ENCODE measurements at places on chromosomes 6 and 20.
A peak's percentile ranks its signal among the peaks of the same experiment; 100 is the strongest.

- no peak for DNase-seq
These were observed 237.7 kb upstream of the RAB32 start for GRCh38 chr6:146305951-146306350.

DNA sequence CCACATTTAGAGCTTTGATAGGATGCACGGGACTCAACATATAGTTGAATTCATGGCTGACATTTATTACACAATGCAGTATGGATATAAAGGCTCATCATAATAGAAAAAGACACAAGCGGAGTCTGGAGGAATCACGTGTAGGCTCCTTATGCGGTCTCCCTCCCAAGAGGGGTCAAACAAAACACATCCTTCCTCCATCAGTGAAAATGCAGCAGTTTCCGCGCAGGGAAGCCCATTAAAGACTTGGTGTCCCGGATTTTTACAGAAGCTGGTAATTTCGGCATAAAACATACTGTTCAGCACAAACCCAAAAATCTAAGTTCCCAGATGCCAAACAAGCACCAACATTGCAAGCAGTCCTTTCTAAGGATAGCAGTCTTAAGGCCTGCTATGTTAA lies 1.1 kb downstream of the USP45 start:
- DNase-seq: no peak

- DNase-seq: peak; percentile 36
These were observed 625.4 kb downstream of the QKI start for GRCh38 chr6:164039954-164040375.

- no peak for DNase-seq
These were observed 20.2 kb downstream of the SNX5 start for GRCh38 chr20:17948442-17948841.

GRCh38 chr6:14474816-14475215 lies 357.2 kb downstream of the CD83 start:
- no peak for DNase-seq

- no peak for DNase-seq
These were observed 11.5 kb downstream of the ATP9A start for GRCh38 chr20:51756653-51757052.

DNA sequence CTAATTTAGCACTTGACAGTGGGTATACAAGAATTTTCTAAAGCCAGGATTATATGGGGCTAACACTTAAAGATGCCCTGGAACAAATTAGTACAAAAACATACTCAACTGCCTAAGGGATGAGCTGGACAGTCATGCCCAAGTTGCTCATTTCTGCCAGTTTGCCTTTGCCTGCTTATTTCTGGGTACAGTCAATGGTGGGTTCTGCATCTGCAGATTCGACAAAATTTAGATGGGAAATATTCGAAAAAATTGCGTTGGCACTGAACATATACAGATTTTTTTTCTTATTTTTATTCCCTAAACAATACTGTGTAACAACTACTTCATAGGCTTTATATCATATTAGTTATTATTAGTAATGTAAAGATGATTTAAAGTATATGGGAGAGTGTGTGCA lies 591.9 kb downstream of the EPM2A start:
- DNase-seq: no peak

DNA sequence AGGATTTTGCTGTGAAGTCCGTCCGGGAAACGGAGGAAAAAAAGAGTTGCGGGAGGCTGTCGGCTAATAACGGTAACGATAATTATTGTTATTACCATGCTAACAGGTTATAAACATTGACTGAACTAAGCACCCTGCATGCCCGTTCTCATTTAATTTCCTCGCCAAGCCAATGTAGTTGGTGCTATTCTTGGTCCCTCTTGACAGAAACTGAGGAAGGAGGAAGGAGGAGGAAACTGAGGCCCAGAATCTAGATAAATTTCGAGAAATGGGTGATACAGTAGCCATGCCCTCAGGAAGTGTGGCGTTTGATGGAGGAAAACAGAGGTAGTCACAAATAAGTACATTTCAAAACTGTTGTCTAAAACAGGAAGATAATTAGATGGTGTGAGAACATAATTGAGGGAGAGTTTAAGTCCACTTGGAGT lies 474 bp downstream of the TPX2 start:
- DNase-seq: no peak

- no peak for DNase-seq
These were observed 147.7 kb downstream of the JARID2 start for GRCh38 chr6:15393605-15394004.

DNA sequence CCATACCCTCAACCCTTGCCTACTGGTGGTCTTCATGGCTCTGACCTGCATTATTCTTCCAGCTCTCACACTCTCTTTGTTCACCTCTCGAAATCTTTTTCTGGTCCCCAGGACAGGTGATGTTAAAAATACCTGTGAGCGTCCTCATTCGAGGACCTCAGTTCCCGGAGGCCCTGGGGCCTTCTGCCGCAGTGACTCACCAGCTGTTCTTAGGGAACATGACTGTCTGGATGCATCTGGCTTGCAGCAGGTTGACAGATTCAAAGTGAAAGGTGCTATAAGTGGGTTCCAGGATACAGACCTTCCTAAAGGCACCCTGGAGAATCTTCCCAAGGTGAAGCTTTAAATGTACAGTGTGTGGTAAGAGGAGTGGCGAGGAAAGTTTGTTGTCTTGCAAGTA lies 210.4 kb upstream of the KCNG1 start:
- DNase-seq: no peak

DNA sequence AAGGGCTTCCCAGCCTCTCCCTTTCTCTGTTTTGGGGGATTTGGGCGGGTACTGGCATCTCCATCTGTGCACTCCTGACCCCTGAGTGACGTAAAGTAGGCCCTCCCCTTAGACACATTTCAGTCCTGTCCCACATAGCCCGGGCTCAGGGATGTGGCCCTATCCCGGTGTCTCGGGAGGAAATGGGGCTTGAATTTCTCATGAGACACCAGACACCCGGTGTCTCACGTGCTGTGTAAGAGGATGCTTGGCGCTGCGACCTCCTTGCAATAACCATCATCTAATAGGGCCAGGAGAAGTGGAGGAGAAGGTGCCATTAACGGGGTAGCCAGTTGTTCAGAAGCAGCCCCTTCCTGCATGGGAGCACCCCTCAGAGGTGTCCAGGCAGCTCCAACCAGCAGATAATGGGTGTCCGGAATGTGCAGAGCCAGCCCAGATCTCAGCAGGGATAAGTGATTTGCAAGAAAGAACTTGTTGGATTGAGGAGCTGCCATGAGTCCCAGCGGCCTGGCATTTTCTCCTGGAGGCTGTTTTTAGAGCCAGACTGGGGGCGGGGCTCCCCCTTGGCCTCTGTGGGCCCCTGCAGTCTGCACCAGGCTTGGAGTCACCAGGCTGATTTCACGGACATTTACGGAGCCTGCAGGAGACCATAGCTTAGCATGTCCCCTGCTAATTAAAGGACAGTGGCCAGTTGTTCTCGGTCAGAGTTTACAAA lies 372.0 kb downstream of the PREX1 start:
- DNase-seq: no peak
